ENCODE measurements at places on chromosomes 1 and 21. TPM values are rescaled to one million over a fixed set of nuclear protein-coding genes. Genes with fewer than 3 reads are reported as not detected.

GRCh38 chr1:161502641-161503393 lies 2.4 kb upstream of the FCGR2A start:
- DNase-seq = no peak

DNA sequence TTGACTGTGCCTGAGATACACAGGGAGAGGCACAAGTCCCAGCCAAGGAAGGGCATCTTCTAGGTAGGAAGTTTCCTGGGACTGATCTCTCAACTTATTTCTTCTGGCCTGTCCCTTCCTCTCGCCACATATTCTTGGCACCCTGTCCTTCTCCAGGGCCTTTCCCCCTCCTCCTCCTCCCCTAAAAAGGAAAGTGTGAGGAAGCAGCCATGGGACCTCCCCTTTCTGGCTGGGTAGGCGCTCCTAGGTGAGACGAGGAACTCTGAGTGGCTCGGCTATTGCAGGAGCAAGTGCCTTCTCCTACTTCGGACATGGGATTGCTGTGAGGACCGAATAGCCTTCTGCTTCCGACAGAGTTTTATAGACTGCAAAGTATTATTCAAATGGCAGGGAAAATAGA lies 15.5 kb upstream of the MTARC2 start:
- DNase-seq = no peak

DNA sequence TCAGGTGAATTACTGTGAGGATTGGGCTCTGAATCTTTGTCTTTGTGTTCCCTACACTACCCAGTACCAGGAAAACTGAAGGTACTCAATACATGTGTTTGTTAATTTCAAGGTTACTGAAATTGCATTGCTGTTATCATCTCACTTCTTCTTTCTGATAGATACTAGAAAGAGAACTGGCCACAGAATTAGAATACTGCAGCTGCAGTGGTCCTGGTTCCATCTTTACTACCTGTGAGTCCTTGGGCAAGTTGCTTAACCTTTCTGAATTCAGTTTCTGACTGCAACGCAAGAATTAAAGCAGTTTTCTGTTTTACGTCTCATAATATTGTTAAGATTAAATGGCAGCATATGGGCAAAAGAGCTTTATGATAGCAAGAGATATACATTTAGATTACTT lies 263.5 kb downstream of the LMO4 start:
- no peak for DNase-seq

- DNase-seq = no peak
Measured at GRCh38 chr1:24636661-24637357, 6.3 kb upstream of the SRRM1 start.

Gene WDR64
- 0.12 TPM for total RNA-seq

GRCh38 chr1:156487862-156488261 lies 12.7 kb downstream of the MEF2D start:
- DNase-seq = peak; percentile 77

- no peak for DNase-seq
Measured at GRCh38 chr1:180294711-180295110, 64.6 kb downstream of the LHX4 start.

Gene SAMD11
- 0.12 TPM for total RNA-seq

GRCh38 chr1:85296980-85297379 lies 20.5 kb upstream of the BCL10 start:
- no peak for DNase-seq

Gene GSTM2
- total RNA-seq = 41.9 TPM

GRCh38 chr1:228450200-228450599 lies 33.5 kb upstream of the TRIM17 start:
- no peak for DNase-seq

Gene PYHIN1
- 11.5 TPM for total RNA-seq

- DNase-seq = peak; percentile 59
Measured at GRCh38 chr1:61318319-61319125, 236.2 kb downstream of the NFIA start.

Data from activated T-cell treated with anti-CD3 and anti-CD28 coated beads, Interleukin-2, amount 50 U/mL, for 72 hours (primary cell).